Islet precursor cell (in vitro differentiated cells): ENCODE measurements at places on chromosomes 2 and 18.

DNA sequence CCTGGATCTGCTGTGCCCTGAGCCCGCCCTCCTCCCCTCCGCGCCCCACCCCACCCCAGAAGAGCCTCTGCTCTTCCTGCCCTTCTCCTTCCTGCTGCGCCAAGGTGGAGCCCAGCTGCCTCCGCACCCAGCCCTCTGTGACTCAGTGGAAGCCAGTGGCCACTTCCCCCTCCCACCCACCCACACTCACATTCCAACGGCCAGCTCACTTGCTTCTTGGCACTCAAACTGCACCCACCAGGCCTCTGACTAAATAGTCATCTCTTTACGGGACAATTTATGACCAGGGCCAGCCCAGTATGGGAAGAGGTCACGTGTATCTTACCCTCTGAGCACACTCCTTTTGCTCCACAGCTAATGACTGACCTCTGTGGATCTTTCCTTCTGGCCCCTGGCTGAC is 150.4 kb upstream of the SLC1A4 start:
- DNase-seq: peak; percentile 82

GRCh38 chr2:5720426-5720825 is 28.2 kb downstream of the SOX11 start:
- DNase-seq: no peak

GRCh38 chr2:162242586-162243280 is 512 bp downstream of the FAP start:
- no peak for DNase-seq

DNA sequence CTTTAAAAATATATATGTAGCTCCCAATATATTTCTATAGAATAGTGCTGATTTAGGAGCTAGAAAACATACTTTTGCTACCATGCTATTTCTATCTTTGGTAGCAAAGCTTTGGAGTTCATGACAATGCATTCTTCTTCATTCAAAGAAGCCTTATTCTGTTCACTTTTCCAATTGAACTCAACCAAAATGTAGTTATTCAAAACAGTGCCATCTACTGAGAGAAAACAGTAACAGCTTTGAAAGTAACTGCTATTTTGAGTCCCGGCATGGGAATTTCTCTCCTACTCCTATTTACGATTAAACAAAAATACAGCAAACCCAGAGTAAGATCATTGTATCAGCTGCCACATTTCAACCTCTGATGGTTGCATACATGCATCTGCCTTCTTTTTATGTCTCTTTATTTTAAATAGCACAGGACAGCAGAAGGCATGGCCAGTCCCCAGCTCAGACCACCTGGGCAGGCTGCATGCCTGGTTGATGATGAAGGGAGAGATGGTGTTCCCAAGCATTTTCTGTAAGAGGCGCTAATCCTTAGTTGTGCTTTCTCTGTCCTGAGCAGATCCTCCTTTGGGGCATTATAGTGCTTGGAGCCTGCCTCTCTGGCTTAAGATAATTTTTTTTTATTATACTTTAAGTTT is 69.7 kb upstream of the SULT1C3 start:
- DNase-seq: no peak

DNA sequence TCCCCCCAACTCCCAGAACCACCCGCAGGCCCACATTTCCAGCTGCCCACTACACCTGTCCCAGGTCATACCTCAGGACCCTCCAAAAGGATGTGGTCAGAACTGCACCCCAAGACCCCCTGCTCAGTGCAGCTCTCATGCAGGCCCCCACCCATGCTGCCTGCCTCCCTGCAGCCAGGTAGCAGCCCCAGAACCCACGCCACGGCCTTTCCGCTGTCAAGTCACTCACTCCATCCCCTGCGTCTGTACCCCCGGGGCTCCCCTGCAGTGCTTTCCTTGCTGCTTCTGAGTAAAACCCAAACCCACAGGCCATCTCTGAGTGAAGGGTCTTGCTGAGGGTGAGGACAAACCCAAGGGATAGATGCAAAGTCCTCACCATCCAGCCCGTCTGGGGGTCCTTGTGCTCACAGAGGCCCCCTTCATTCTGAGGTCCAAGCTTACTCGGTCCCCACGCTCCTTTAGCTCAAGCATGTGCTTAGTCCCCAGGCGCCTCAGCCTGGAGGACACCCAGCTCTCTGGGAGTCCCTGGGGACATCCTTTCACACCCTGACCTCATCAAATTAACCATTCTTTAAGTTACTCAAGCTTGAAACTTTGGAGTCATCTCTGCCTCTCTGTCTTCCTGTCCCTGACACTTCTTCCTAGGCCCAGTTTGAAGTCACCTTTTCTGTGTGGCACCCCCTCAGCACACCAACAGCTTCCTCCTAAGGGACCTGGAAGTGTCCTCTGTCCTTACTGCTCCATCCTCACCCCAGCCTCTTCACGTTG is 130.1 kb downstream of the SMAD7 start:
- peak; percentile 30 for DNase-seq

GRCh38 chr2:41928526-41928925 is 119.3 kb upstream of the PKDCC start:
- peak; percentile 71 for DNase-seq

- DNase-seq: no peak
Observed at GRCh38 chr18:9820719-9821118, 65.1 kb upstream of the TXNDC2 start.

DNA sequence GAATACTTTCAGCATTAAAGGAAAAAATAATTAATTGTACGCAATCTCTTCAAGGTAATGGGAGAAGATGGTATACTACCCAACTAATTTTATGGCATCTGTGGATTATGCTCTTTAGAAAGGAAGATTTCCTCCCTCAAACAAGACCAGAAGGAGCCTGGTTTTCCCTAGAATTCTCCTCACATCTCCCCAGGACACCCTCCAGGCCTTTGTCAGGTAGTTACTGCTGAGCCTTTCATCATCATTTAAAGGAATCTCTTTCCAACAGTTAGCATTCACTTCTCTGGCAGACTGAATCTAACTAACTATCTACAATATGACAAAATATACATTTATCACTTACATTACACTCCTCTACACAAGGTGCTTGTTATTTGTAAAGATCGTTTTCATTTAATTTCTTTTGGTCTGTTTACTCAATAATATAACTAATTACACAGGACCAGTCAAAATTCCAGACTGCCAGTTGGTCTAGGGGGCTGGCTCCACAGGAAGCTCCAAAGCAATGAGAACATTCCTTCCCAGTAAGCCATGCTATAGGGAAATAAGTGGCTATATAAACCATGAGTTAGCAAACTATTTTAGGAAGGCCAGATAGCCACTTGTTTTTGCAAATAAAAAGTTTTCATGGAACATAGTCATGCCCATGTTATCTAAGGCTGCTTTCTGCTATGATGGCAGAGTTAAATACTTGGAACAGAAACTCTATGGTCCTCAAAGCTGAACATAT is 19.1 kb downstream of the ZNF24 start:
- DNase-seq: no peak

DNA sequence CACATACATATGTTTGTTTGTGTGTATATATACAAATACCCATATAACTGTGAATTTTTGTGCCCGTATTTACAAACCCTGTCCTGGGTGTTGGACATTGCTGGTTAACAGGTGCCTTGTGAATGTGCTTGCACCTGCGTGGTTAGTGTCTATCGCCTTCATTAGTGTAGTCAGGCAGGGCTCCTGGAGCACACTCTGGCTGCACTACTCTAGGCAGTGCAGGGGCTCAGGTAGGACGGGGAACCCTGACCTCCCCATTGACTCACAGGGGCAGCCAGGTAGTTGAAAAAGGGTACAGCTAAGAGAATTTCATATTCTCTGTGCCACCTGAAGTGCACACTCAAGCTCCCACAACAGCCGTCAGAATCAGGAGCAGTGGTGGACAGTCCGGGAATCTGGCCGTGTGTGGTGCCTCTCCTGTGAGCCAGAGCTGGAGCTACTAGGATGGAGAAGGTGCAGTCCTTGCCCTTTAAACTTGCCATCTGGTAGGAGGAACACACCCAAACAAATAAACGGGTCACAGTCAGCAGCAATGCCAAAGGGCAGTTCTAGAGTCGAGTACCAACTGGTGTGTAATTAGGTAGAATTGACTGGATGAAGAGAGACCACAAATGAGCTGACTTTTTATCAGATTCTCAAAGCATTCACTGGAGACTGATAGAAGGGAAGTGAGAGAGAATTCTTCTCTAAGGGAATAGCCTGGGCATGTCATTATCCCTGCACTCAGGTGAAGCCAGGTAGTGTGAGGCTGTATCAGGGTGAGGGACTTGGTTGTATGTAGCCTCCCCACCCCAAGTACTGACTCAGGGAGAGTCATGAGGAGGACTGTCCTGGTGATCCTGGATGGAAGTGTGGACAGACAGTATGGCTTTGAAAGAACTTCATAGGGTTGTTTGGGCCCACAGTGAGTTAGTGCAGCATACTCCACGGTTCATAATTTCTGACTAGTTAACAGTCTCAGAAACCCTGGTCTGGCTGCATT is 44.1 kb downstream of the FARP2 start:
- DNase-seq: no peak

DNA sequence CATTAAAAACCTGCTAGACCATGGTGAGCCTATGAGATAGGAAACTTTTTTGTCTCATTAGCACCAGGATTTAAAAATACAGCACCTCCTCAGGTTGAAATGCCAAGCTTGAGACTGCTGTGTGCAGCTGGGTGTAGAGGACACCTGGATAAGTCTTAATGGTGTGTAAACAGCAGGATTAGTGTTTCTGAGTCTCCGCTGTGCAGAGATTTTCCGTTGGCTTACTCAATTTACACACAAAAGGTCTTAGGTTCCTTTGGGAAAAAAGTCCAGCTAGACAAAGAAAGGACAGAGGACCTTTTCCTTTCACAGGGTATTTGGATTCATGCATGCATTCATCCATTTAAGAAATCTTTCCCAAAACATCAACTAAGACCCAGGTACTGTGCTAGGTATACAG is 168.1 kb downstream of the NRXN1 start:
- no peak for DNase-seq

- no peak for DNase-seq
Observed at GRCh38 chr2:189249171-189249570, 69.6 kb upstream of the COL5A2 start.

- DNase-seq: no peak
Observed at GRCh38 chr2:232503809-232504323, 16.2 kb upstream of the ECEL1 start.

DNA sequence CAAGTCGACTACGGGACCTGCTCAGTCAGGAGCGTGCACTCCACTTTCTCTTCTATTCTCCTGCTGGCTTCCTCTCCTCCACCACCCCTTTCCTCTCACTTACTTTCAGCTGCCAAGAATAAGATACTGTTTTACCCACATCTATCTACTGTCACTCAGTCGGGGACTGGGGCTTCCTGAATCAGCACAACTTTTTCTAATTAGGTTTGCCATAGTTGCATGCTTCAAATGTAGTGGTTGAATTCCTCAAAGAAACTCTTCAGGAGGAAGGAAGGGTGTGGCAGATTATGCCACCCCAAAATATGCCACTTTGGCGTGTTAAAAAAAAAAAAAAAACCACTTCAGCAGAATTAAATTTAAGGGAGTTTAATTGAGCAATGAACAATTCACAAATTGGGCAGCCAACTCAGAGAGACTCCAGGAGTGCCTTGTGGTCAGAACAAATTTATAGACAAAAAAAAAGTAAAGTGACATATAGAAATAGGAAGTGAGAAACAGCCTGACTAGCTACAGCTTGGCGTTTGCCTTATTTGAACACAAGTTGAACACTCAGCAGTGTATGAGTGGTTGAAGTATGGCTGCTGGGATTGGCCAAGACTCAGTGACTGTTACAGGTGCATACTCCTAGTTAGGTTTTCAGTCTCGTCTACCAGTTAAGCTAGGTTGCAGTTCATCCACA is 32.5 kb upstream of the RMDN2 start:
- no peak for DNase-seq

DNA sequence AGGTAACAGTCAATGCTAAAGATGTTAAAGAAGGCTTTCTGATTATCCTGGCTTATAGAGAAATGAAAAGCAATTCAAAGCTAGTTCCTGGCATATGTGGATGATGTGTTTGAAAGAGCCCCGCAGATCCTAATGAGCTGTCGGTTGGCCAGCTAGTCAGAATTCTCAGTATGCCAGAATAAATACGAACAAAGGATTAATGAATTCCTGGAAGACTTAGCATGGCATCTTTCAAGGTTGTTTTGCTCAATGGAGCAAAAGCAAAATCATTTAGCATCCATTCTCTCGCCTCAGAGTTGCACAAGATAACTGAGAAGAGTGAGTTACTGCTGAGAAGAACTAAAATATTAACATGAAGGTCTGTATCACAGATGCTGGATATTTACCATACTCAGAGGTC is 307.6 kb downstream of the RIT2 start:
- DNase-seq: no peak

- no peak for DNase-seq
Observed at GRCh38 chr2:233821709-233822100, 32.6 kb downstream of the HJURP start.
